ENCODE measurements at places on chromosomes 4 and X. TPM values are rescaled to one million over a fixed set of nuclear protein-coding genes. Genes with fewer than 3 reads are reported as not detected.

- no peak for DNase-seq
Observed at GRCh38 chr4:17718471-17718870, 63.0 kb downstream of the FAM184B start.

DNA sequence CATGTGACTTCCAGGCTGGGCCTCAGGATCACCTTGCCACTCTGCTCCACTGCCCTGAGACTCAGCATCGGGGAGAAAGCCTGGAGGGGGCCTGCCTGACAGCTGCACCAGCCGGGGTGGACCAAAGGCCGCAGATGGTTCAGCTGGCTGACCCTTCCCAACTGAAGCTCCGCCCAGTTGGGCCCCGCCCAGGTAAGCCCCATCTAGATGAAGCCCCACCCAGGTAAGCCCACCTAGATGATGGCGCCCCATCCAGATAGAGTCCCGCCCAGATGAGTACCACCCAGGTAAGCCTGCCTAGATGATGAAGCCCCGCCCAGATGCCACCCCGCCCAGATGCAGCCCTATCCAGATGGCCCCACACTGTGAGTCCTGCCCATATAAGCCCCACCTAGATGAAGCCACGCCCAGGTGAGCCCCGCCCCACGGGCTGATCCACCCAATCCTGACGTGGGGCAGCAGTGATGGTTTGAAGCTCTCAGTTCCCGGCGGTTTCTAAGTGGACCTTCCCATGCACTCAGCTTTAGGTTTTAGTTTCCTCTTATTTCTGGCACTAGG is 10.0 kb downstream of the ZFYVE28 start:
- DNase-seq: no peak

Gene PABPC1L2B
- total RNA-seq: not detected

Gene GPM6B
- total RNA-seq: 47.2 TPM

- no peak for DNase-seq
Observed at GRCh38 chrX:152020888-152021287, 46.4 kb upstream of the GABRE start.

Gene TMEM129
- 18.5 TPM for total RNA-seq

- no peak for DNase-seq
Observed at GRCh38 chrX:146224442-146224841, 406.8 kb downstream of the SLITRK2 start.

- DNase-seq: no peak
Observed at GRCh38 chr4:83810428-83810827, 274.5 kb downstream of the GPAT3 start.

Gene RTL5
- 4.8 TPM for total RNA-seq

GRCh38 chr4:929096-929765 is 2.9 kb downstream of the GAK start:
- DNase-seq: no peak

- DNase-seq: no peak
Observed at GRCh38 chrX:66731398-66731797, 92.5 kb upstream of the EDA2R start.

Gene TSPAN7
- 14.1 TPM for total RNA-seq

Gene SOX3
- total RNA-seq: not detected

GRCh38 chr4:113758372-113758771 is 3.2 kb downstream of the CAMK2D start:
- DNase-seq: no peak

Gene SPATA4
- 0.11 TPM for total RNA-seq

DNA sequence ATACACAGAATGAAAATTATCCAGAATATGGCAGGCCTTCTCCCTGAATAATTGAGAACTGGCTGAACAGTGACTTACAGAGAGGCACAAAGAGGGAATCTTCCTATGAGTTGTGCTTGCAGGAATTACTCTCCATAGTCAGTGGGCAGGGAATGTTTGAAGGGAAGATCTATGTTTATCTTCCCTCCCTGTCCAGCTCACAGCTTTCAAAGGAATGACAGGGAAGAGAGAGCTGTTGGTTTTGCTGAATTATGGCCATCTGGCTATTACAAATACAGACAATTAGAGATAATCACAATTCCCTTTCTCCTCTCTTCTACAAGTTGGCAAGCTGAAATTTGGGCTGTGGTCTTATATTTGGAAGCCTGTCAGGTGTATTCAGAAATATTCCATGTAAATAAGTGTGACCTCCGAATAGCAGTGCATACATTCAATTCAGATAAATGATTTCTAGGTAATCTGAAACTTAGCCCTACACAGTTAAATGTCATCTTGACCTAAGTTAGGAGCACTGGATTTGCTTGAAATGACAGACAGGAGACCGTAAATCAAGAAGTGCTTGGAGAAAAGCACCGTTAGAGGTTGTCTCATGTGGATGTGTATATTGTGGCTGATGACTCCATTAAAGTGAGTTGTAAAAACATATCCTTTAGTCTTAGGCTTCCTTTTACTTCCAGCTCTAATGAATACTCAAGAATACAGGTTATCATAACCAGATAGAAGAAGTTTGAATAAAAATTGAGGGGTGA is 136.8 kb downstream of the C4orf33 start:
- no peak for DNase-seq

DNA sequence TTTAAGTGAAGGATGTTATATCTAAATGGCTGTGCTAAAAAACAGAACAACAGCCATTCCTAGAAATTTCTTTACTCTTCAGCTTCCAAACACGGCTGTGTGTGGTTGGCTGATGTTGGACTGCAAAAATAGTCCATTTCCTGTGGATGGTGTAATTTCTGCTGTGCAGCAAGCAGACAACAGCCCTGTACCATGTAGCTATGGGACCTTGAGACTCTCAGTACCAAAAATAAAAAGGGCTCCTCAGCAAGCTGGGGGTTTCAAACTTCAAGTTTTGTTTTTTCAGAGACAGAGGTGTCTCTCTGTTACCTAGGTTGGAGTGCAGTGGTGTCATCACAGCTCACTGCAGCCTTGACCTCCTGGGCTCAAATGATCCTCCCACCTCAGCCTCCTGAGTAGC is 18.1 kb downstream of the CD40LG start:
- DNase-seq: no peak

DNA sequence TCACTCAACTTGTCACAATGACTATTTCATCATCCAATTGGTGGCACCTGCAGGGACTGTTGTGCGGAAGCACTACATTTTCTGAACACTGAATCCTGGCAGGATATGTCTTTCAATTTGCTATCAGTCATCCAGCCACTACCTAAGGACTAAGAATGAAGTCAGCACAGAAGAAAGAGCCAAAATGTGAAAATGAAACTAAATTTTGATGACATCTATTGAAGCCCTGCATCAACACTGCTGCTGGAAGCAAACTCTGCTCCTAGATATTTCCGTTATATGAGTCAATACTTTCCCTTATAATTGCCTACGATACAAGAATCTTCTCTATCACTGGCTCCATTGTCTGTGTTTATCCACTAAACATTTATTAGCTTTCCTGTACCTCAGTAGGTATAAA is 917.9 kb downstream of the RAPGEF2 start:
- no peak for DNase-seq

Gene ARR3
- not detected for total RNA-seq

DNA sequence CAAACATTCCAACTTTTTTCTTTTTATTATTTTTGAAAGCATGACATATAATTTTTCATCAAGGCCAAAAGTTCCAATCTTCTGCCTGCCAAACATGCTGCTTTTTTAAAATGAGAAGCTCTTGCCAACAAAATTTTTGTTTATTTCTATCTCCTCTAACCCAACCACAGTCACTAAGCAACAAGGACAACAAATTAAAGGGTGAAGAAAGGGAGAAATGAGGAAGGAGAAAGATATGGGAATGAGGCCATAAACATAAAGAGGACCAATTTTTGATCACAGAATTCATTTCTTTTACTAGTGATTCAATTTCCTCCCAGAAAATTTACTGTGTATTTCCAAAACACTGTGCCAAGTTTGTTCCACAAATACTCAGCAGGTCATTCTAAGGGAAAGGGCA is 537.0 kb upstream of the DIAPH2 start:
- DNase-seq: no peak

Gene PPEF2
- total RNA-seq: not detected

Gene ITM2A
- 338 TPM for total RNA-seq
